ENCODE measurements at places on chromosomes 7 and 10.

- no peak for DNase-seq
These were observed 15.5 kb downstream of the ZNF487 start for GRCh38 chr10:43452356-43452914.

- DNase-seq, result no peak
These were observed 108.7 kb downstream of the ITIH5 start for GRCh38 chr10:7558036-7558435.

DNA sequence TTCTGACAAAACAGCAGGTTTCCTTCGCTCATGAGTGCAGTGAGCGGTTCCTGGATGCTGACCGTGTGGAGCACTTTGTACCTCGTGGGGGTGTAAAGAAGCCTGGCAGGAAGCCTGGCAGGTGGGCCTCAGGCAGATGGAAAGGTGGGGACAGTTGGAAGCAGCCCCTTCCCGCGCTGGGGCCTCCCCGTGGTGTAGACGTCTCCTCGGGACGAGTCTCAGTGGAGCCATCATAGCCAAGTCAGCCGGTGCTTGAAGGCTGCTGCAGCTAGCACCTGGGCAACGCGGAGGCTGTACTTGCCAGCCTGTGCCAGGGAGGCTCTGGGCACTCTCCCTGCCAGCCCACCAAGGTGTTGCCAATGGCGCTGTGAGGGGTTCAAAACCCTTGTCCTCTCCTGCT is 154.5 kb downstream of the WDR37 start:
- no peak for DNase-seq

- DNase-seq, result peak; percentile 3
These were observed 129.4 kb downstream of the SLC16A9 start for GRCh38 chr10:59580026-59580863.

DNA sequence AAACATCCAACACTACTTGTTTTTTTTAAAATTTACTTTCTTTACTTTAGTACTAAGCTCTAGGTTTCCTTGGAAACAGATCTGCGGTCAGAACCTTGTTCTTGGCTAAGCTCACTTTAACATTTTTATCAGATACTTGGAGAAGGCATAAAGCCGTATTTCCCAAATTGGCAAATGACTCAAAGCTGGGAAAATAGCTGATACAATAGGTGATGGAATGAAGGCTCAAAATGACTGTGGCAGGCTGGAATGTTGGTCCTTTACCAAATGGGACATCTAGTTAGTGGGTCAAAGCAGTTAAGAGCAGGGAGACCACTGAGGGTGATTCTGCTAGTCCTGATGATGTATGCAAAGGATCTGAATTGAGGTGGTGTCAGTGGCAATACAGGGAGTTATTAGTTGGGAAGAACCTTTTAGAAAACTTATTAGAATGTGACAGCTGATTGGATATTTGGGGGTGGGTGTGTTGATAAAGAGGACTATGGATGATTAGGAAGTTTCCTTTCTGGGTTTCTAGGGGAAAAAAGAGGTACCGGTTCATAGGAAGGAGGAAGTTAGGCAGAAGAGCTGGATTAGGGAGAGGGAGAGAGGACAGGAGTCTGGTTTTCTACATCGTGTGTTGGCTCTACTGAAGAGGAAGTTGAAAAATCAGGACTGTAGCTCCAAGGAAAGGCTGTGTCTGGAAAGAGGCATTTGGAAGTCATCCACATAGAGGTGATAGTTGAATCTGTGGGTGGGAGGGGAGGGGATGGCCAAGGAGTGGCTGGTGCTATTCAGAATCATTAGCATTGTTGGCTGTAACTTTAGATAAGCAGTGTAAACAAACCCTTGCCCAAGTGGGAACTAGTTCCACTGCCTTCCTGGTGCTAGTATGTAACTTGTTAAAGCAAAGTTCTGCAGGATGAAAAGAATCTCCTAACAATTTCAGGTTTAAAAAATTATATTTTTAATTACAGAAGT is 13.1 kb downstream of the PLCE1 start:
- no peak for DNase-seq

DNA sequence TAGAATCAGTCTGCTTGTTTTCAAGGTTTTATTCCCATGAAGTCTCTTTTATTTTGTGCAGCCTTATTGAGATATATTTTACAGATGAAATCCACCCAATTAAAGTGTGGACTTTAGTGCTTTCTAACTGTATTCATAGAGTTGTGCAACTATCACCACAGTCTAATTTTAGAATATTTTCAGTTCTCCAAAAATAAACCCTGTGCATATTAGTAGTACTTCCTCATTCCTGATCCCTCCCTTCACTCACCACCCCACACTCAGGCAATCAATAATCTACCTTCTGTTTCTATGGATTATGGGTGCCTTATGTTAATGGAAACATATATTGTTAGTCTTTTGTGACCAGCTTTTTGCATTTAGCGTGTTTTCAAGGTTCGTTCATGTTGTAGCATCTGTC is 185.7 kb upstream of the TMEM72 start:
- DNase-seq, result peak; percentile 84

DNA sequence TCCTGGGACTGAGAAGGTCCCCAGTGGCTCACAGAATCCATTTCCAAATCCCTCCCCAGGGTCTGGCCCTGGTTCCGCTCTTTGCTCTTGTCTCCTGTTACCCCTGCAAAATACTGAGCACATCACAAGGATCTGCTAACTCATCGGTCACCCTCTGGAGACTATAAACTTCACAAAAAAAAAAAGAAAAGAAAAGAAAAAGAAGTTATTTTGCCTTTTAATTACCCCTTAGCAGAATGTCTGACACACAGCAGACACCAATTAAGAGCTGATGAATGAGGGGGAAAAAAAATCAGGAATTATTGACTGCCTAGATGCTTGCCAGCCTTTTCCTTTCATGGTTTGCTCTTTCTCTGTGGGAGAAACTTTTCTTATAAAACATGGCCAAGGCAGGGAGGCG is 578.7 kb downstream of the GRID1 start:
- DNase-seq, result no peak

DNA sequence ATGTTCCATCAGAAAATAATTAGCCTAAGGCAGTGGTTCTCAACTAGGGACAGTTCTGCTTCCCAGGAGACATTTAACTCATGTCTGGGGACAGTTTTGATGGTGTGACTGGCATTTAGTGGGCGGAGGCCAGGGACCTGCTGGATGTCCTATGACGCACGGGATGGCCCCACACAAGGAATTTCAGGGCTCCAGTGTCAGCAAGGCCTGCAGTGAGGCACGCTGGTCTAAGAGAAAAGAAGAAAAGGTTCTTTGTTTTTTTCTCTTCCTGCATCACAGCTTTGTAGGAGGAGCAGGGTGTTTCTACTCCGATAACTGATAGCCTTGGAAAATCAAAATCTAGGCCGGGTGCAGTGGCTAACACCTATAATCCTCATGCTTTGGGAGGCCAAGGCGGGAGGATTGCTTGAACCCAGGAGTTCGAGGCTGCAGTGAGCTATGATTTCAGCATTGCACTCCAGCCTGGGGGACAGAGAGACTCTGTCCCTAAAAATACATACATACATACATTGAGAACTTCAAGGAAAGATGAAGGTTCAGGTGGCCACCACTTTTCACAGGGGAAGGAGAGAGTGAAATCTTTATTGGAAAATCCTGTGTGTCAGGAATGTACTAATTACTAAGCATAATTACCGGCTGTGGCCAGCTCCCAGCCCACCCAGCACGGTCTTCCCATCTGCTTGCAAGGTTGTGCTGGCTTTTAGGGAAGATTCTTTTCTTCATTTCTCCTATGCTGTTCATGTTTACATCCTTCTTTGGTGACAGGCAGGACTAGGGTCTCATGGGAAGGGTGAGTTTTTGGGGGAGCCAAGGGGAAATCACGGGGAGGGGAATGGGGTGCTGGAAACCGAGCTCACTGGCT is 150.4 kb downstream of the ACTR3B start:
- DNase-seq, result no peak

DNA sequence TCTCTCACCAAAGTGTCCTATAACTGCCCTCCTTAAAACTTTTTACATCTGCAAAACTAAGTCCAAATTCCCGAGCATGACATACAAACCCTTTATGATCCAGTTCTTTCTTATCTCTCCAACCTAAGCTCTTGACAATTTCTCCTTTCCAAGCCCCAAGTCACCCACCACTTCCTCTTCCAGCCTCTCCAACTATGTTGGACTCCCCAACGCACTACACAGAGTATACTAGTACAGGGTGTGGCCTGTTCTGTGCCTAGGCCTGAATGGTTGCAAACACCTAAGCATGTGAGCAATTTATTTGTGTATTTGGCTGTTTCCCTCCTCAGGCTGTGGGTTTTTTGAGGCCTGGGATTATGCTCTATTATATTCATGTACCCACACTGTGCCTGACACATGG is 101.2 kb upstream of the APBB1IP start:
- DNase-seq, result peak; percentile 65

DNA sequence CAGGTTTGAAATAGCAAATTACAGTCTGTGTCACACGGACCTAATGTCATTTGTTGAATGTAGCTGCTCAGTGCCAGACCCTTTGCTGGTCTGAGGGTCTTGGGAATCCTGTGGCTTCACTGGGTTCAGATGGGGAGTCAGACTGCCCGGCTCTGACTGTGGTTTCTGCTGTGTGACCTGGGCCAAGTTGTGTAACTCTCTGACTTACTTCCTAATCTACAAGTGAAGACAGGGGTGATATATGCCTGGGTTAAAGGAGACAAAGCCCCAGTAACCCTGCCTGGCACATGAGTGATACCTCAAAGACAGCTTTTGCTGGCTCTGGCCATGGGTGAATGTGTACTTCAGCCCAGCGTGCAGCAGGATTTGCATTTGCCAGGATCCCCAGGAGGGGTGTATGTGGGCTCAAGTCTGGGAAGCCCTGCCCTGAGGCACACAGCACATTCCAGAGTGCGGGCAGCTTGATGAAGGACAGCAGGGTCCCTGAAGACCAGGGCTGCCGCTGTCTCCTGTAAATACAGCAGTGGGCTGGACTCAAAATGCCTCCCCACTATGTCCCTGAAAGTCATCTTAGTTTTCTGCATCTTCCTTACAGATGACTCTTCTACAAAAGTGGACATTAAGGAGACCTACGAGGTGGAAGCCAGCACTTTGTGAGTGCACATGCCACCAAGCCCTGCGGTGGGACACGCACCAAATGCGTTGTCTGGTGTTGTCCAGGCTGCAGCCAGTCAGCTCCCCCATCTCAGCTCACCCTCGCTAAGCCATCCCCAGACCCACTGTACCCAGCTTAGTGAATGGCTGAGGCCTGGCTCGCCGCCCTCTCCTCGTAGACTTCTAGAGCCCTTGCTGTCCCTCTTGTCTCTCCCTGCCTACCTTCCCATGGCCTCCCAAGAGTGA is 16.4 kb downstream of the NACAD start:
- DNase-seq, result peak; percentile 73

DNA sequence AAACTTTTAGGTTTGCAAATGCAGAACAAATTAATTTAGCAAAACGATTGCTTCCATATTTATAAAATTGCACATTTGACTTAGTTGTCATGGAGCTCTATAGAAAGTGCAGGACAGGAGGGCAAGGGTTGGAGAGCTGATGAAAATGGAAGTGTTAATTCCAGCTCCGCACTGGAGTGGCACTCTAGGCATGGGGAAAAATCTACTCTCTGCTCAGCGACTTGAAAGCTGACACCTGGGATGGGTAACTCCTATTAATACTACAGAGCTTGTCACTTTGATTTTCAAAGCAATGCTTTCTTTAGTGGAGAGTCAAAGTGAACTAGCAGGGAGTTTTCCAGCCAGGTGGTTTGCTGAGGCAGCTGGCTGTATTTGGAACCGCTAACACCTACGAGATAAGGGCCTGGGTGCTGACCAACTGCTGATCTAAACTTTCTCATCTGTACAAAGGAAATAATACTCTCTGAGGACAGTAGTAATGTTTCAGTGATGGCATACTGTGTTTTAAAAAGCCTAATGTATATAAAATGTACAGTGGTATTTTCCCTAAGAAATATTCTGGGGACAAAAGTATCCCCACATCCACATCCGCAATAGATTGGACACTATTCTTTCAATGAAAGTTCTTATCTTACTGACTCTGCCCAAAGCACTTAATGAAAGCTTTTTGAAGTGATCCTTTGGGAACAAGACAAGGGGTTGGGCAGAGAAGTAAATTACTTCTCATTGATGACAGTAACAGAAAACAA is 444.3 kb downstream of the GPAM start:
- DNase-seq, result no peak

DNA sequence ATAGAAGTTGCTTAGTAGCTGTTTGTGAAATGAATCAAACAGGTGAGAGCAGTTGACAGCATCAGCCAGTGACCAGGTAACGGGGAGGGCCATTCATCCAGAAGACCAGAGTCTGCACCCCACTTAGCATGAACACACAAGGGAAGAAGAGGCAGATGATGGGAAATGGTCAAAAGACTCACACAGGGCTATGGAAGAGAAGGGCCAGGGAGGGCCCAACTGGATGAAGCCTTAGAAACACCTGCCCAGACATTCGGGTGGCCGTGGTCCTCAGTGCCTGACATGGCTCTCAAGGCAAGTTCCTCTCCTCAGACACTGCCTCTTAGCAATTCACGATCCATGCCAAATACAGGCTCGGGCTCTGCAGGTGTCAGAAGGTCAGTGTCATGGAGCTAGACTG is 354.1 kb downstream of the TCERG1L start:
- no peak for DNase-seq

DNA sequence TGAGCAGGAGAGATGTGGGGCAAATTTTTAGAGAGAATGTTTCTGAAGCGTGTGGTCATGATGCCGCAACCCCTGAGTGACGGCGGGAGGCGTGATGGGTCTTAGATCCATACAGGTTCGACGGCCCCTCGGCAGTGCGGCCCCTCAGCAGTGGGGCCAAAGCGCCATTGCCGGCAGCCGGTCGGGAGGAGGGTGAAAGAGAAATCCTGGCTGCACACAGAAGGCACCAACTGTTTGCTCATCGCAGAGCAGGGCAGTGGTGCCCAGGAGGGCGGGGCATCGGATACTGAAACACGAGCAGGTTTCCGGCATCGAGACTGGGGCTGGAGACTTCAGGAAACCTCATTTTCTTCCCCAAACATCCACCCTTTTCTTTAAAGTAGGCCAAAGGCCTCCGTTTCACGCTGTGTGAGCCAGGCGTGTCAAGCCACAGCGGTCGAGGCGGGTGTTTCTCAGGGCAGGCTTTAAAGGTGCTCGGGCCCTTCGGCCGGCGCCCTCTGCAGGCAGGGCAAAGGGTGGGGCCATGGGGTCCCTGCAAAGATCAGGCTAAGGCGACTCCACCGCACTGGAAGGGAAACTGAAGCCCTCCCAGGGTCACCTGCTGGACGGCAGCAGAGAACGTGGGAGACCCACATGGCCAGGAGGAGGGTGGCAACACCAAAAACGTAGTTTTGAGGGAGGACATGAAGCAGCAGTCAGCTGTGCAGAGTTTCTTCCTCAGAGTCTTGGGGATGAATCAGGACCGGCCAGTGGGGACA is 42.0 kb upstream of the PPP2R2D start:
- no peak for DNase-seq

DNA sequence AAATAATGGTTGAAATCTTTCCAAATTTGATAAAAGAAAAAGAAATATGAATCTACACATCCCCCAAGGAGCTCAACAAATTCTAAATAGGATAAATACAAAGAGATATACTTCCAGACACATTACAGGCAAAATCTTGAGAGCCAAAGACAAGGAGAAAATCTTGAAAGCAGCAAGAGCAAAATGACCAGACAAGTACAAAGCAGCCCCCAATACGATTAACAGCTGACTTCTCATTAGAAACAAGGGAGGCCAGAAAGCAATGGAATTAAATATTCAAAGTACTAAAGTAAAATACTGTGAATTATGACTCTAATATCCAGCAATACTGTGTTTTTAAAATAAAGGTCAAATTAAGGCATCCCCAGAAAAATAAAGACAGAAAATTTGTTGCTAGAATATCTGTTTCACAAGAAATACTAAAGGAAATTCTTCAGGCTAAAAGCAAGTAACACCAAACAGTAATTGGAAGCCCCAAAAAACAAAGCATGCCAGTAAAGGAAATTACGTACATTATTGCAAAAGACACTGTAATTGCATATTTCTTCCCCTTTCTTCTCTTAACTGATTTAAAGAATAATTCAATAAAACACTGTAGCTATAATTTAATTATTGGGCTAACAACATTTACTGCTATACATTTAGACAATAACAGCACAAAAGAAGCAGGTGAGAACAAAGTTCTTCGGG is 36.4 kb downstream of the ZNF438 start:
- peak; percentile 80 for DNase-seq
